Stimulated activated CD4-positive, alpha-beta T cell treated with anti-CD3 and anti-CD28 coated beads, Interleukin-15, amount 100 ng/mL, for 1 hour (primary cell): ENCODE measurements at places on chromosomes 12 and 14.
A peak's percentile ranks its signal among the peaks of the same experiment; 100 is the strongest.

DNA sequence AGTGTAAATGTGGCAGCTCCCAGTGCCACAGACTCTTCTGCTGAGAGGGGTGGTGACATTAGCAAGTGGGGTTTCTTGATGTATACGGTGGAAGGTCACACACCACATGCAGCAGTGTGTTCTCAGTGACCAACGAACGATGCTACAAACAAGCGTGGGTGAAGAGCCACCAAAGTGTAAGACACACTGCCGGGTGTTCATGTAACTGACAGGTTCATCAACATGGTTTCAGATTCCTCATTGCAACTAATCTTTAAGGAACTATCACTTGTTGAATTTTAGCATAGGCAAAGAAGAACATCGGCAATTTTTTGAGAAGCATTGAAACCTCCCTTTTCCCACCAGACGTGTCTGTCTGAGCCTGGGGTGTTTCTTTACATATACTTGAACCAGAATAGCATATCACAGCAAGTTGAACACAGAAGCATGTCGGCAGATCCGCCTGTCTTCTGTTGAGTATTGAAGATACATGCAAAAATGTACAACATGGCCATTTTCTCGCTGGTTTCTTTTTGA lies 58.8 kb downstream of the PPP2R5C start:
- no peak for DNase-seq

GRCh38 chr12:1593174-1594005 lies 991 bp downstream of the FBXL14 start:
- peak; percentile 29 for DNase-seq

DNA sequence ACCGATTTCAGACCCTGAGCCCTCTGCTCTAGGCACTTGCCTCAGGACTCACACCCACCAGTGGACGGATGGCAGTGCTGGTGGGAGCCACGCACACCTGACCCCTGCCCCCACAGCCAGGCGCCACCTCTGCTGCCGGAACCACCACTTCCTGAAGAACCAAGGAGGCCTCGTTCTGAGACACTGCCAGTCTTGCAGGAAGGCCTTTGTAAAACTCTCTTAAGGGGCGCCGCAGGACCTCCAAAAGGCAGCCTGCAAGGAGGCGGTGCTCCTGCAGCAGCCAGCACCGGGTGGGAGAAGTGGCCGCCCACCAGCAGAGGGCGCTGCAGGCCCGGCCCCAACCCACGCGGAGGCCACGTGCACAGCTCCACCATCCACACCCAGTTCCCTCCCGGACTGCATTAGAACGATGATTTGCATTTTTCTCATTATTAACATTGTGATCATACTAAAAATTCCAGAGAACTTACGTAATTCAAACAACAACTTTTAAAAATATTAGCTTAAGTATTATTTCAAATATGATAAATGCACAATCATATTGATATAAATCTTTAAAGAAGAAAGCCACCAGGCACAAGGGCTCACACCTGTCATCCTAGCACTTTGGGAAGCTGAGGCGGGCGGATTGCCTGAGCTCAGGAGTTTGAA lies 12.8 kb downstream of the STX2 start:
- peak; percentile 62 for DNase-seq

GRCh38 chr12:3283137-3283680 lies 206.0 kb downstream of the TSPAN9 start:
- DNase-seq = no peak

DNA sequence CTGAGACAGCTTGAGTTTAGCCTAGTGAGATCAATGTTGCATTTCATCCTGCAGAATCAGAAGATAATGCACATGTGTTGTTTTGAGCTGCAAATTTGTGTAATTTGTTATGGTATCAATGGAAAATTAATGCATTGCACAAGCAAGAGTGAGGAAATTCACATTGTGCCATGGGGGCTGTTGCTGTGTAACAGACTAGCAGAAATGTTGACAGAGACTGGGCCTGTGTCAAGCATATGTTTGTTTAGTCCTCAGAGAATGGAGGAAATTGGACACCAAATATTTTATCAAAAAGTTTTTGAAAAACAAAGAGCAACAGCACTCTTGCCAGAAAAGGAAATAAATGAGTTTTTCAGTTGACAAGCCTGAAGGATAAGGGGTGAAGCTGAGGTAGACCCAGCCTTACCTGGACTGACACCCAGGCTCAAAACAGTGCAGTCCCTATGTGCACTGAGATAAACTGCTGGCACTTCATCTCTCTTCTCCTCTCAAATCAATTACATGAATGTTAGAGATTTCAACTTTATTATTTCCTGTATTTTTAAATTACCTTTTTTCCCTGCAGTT lies 1150.0 kb downstream of the FSCB start:
- DNase-seq = no peak

DNA sequence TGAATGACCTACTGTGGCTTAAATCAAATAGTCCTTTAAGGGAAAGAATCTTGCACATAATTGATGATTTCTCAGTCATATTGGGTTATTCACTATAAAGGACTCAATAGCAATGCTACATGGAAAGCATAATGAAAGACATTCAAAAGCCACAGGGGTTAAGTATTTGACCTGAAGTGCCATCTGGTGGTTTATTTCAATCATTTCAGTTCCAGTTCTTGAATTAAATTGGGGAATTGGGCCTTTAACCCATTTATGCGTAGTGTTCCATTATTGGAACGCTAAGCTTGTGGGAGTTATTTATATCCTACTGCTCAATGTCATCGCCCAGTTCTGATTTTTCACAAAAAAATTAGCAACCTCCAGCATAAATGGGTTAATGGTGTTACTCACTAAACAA lies 41.3 kb upstream of the C12orf71 start:
- no peak for DNase-seq

DNA sequence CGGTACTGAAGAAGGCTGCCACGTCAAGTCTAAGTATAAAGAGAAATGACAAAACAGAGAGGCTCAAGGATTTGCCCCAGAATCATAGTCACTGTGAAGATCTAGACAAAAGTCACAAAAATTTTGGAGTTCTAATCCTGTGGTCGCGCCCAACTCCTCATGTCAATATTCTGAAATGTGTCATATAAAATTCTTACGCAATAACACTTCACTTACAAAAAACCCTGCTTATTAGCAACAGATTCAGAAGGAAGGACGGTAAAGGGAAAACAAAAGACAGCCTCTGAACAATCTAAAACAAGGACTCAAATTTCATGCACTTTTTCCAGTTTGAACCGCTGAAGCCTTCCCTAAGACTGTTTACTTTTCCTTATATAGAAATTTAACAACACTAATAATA lies 94.7 kb downstream of the TSPAN8 start:
- DNase-seq = no peak

DNA sequence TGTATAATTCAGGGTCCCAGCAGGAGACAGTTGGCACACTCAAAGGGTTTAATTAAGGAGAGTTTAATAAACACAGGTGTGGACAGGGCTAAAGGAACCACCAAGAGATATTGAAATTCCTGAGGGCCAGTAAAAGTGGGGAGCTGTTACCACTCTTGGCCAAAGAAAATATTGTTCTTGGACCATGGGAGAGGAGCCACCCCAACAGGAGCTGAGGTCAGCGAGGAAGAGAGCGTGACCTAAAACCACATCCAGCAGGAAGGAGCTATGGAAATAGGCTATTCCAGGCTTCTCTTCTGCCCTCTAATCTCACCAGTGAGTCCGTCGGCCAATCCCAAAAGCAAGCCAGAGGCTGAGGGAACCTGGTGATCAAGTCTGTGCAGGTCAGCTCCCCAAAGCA lies 390.8 kb downstream of the MED13L start:
- no peak for DNase-seq
